IPS DF 19.7 (cell line): ENCODE measurements at places on chromosomes 6 and 20.

DNA sequence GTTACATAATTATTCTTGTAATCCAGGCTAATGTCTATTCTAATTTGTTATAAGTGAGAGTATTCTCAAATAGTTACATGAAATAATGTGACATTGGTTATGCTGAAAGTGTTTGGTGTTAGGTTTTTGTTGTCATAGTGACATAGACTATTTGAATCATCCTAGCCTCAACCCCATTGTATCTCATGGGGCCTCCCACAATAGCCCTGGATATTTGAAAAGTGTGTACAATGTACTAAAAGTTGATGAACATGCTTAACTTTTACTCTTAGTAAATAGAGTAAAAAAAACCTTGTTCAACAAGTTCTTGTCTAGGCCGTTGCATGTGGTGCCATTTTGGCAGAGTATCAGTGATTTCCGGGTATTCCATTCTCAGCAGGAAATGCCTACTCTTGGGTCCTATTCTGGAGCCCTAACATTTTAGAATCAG, 83.0 kb downstream of the RTN4IP1 start:
- DNase-seq: no peak

DNA sequence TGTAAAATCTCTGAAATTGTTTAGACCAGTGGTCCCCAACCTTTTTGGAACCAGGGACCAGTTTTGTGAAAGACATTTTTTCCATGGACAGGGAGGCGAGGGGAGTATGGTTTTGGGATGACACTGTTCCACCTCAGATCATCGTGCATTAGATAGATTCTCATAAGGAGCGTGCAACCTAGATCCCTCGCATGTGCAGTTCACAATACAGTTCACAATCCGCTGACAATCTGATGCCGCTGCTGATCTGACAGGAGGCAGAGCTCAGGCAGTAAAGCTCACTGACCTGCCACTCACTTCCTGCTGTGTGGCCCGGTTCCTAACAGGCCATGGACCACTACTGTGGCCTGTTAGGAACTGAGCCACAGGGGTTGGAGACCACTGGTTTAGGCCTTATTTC, 115.2 kb downstream of the EPM2A start:
- no peak for DNase-seq

DNA sequence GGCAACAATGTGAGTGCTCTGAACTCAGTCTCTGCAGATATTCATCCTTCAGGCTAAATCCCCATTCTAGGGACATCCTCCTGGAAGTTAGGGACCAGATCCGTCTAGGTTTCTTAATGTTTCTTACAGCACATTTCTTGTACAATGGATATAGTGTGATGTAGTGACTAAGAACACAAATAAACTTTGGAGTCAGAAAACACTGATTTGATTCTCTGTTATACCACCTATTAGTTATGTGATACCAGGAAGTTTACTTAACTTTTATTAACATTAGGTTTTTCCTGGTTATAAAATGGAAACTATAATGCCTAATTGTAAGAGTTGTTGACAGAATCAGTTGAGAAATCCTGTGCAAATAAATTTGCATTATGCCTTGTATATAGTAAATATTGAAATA, 57.6 kb upstream of the KCNQ5 start:
- no peak for DNase-seq

GRCh38 chr6:22709803-22710202, 140.4 kb downstream of the HDGFL1 start:
- no peak for DNase-seq

- no peak for DNase-seq
Observed at GRCh38 chr6:170288852-170289179, 2.1 kb downstream of the DLL1 start.

DNA sequence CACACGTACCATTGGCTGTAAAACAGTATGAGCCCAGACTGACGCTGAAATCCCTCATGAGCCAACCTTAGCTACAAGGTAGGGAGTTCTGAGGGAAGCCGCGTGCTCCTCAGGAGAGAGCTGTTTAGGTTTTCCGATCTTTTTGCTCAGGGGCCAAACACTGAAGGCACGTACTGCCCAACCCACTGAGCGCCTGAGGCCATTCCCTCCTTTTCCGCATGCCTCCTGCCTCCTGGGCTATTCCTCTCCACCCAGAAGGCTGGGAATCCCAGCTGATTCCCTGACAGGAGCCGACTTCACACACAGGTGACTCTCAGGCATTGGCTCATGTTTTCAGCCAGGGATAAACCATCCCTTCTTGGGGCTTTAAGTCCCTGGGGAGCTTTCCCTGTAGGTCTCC, 5.4 kb upstream of the FAM83D start:
- no peak for DNase-seq

- DNase-seq: no peak
Observed at GRCh38 chr6:162306616-162307015, 420.9 kb downstream of the PRKN start.

GRCh38 chr6:152532556-152533422, 104.4 kb downstream of the SYNE1 start:
- no peak for DNase-seq

DNA sequence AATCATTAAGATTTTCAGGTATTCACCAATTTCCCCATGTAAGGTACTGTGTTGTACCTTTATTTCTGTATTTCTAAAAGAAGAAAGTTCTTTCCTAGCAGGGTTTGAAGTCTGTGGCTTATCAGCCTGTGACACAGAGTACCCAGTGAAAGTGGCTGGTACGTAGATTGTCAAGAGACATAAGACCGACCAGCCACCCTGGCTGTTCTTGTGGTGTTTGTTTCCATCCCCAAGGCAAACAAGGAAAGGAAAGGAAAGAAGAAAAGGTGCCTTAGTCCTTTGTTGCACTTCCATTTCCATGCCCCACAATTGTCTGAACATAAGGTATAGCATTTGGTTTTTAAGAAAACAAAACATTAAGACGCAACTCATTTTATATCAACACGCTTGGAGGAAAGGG, 40.6 kb upstream of the SMIM28 start:
- no peak for DNase-seq

GRCh38 chr6:55174211-55175026, at the start of gene HCRTR2:
TSS of gene HCRTR2 (plus strand) at chr6:55174515. CDS start at chr6:55174588, 73 bp downstream.
- no peak for DNase-seq

- no peak for DNase-seq
Observed at GRCh38 chr6:40788661-40789655, 201.8 kb upstream of the LRFN2 start.

GRCh38 chr6:73964241-73964854, 268.3 kb downstream of the CD109 start:
- DNase-seq: no peak

DNA sequence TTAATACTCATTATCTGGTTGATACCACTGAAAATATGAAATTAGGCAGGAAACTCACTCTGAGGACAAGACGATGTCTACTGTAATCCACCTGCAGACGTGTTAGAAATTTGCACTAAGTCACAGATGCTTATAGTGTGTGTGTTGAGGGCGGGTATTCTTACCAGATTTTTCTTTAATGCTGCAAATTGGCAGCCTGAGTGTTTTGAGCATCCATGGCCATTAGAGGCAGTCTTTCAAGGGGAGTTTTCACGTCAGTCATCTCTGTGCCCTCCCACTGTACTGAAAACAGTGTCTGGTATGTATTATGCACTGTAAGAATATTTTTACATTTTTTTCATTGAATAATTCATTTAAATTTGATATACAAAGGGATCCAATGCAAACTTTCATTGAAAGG, 266.5 kb upstream of the QKI start:
- DNase-seq: no peak

DNA sequence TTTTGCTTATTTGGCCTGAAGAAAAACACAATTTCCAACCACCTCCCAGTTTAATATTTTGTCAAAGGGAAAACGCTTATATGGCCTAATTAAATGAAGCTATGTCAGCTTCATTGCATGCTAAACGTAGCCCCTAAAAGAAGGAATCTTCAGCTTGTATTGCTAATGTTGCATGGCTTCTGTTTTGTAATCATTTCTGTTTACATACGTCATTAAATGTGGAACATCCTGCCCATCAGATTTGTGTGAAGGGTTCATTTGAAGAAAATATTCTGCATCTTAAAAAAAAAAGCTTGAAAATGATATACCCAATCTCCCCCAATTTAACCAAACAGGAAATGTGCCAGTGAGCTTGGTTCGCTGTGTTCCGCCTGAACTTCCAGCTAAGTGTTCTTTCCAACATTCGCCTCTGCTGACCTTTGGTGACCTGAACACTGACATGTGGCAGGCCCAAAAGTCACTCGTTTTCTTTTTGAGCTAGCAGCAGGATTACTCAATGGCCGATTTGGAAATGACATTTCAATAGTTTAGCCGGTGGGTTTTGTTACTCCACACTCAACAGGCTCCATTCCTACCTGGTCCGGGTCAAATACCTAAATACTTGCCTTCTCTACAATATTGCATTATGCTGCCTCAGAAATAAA, 12.7 kb upstream of the SIRT5 start:
- DNase-seq: no peak

- DNase-seq: no peak
Observed at GRCh38 chr6:159701413-159701999, 8.5 kb upstream of the SOD2 start.

GRCh38 chr20:6579824-6580223, 187.7 kb upstream of the BMP2 start:
- DNase-seq: no peak

DNA sequence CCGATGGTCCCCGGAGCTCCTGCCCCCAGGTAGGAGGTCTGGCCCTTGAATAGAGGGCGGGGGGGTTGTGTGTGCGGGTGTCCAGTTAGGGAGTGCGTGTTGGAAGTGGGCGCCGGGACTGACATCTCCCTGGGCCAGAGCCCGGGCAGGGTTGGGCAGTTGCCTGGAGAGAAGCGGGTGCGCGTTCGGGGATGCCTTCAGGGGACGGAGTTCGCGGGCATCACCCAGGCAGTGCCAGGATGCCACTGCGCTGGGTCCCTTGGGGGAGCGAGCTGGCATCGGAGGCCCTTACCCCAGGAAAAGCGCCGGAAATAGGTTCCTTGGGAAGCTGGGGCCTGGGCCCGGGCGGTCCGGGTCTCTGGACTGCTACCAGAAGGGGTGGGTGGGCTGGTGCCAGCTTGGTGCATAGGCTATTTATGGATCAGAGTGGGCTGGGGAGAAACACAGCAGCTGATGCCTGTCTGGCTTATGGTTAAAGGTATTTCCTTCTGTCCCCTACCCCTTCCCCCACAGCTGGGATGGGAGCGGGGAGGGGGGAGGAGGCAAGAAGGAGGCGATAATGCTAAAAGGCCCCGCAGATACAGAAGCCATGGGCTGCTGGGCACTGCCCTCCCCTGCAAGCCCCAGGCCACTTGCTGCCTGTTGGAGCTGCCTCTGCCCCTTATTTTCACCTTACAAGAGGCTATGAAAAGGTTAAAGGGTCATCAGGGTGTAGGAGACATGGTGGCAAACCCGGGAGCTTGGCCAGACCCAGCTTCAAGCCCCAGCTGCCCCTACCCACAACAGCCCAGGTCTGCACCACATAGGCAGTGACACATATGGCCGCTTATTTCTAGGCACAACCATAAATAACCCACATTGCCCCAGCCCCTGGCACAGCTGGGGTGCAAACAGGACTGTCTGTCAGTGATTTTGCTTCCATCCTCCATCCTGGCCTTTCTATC, 638 bp downstream of the PACSIN1 start:
- DNase-seq: no peak

DNA sequence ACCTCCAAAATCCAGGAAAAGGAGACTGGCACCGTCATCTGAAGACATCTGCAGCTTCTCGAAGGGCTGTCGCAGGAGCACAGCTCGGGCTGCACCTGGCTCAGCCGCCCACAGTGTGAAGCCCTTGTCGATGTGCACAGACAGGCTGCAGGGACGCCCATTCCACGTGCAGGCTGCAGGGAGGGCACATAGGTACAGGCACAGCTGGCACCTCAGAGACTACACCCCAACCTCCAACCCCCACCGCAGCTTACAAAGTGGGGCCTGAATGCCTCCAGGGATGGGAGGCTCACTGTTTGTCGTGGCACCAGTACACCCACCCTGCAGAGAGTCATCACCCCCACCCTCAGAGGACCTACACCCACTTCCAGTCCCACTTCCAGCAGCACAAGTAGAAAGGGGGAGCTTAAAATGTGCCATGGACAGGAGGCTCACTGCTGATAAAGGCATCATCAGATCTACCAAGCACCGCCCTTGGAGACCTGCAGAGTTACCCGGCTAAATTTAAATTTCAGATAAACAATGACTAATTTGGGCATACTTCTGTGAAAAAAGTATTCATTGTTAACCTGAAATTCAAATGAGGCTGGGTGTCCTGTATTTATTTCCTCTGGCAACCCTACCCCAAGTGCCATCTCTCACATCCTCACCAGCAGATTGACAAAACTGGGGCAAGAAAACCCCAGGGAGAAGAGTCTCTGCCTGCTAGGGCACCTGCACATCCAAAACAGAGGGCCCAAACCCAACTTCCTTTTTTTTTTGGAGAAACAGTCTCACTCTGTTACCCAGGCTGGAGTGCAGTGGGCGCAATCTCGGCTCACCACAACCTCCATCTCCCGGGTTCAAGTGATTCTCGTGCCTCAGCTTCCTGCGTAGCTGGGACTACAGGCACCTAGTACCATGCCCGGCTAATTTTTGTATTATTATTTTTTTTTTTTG, 7.7 kb upstream of the CDK5RAP1 start:
- DNase-seq: no peak

GRCh38 chr6:155630085-155630484, 174.4 kb upstream of the NOX3 start:
- DNase-seq: no peak

GRCh38 chr20:4813863-4814695, 92.4 kb downstream of the PRND start:
- peak; percentile 33 for DNase-seq

DNA sequence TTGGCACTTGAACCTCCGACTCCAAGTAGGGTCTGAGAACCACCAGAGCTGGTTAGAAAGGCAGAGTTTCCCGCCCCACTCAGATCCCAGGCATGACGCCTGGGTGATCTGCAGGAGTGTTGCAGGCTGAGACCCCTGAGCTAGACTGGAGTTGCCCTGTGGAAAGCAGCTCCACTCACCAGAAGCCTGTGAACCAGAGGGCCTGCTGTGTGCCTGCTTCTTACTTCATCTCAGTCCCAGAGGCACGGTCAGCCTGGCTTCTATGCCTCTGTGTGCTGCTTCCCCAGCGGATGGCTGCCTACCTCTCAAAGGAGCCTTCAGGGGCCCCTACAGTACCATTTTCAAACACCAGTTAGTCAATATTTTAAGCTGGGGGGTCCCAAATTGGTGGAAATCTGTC, 15.6 kb upstream of the CCN6 start:
- no peak for DNase-seq

DNA sequence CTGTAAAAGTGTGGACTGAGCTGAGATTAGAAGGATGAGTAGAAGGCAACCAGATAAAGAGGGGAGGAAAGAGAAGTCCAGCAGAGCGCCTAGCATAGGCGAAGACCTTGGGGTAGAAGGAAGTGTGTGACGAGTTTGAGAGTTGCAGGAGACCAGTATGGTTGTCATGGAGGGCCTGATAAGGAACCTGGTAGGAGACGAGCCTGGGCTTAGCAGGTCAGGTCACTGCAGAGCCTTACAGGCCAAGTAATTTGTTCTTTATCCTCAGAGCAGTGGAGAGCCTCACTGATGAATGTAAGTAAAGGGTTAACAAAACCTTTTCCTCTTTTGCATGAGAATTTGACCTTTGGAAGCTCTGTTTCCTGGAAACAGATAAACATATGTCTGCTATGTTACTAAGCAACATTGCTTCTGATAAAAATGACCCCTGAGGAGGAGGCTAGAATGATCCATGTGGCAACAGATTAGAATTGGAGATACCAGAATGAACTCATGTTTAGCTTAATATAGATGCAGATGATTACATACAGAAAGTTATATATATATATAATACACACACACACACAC, 2.9 kb upstream of the TMEM74B start:
- DNase-seq: no peak
